ENCODE measurements at places on chromosomes 3 and 15. TPM values are rescaled to one million over a fixed set of nuclear protein-coding genes. Genes with fewer than 3 reads are reported as not detected.

DNA sequence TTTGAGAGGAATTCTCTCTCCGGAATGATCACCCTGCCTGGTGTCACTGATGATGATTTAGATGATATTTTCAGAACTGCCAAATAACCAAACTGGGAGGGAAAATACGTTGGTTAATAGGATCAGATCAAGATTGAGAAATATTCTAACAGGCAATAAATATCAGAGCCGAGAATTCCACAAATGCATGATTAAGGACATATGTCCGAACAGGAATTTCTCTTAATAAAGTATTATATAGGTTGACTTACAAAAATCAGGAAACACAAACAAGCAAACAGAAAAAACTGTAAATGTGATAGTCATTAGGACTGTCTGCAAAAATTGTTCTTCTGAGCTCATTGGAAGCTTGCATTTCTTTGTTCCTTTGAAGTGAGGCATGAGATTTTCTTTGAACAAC is 75.1 kb upstream of the PHLDB2 start:
- peak overlapping the region; percentile 48 for H3K27ac ChIP-seq
- DNase-seq: no peak
- H3K4me1 ChIP-seq: peaks cover 32% of the 10 kb centered on the region
- H3K4me3 ChIP-seq: no peak overlapping the region
- H3K36me3 ChIP-seq: no peaks in the 10 kb centered on the region

DNA sequence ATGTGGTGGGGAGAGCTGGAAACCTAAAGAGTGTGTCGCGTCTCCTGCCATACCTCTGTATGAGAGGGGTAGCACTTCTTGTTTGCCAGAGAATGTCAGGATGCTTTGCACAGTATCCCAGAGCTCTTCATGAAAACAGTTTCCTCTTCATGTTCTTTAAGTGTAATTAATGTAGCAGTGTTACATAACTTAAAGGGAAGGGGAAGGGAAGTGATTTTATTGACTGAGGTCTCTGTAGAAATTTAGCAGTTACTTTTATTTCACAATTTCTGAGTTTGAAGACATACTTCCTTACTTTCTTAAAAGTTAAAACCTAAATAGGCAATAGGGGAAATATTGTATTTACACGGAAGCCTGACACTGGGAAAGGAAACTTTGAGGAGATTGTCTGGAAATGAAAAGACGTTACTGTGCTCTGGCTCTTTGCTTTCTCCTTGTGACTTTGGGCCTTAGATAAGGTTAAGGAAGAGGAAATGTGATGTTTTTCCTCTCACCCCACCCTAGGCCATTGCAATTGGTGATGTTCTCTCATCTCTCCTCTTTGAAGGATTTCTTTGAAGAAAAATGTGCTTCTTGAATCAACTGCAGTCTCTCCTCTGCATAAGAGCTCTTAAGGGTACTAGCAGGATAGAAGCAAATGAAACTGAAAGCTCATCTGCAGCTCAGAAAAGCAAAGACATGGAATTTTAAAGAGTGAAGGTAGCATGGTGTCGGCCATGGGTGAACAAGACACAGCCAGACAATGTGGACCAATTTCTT is 6.0 kb downstream of the NXPE3 start:
- H3K36me3 ChIP-seq: no peaks in the 10 kb centered on the region
- H3K27ac ChIP-seq: peak overlapping the region; percentile 69
- H3K4me3 ChIP-seq: peak overlapping the region; percentile 2
- no peak for DNase-seq

The RETNLB gene
- total RNA-seq: not detected

The COL8A1 gene
- 15.6 TPM for total RNA-seq

DNA sequence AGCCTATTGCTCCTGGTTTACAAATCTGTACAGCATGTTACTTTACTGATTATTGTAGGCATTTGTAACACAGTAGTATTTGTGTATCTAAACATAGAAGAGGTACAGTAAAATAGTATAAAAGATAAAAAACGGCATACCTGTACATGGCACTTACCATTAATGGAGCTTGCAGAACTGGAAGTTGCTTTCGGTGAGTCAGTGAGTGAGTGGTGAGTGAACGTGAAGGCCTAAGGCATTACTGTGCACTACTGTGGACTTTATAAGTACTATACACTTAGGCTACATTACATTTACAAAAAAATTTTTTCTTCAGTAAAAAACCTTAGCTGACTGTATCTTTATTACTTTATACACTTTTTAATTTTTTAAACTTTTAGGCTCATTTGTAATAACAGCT is 90.9 kb downstream of the RAP2B start:
- H3K4me3 ChIP-seq: no peak overlapping the region
- no peaks in the 10 kb centered on the region for H3K36me3 ChIP-seq
- H3K27me3 ChIP-seq: no peaks in the 10 kb centered on the region
- no peak overlapping the region for H3K27ac ChIP-seq
- no peaks in the 10 kb centered on the region for H3K4me1 ChIP-seq
- DNase-seq: no peak

DNA sequence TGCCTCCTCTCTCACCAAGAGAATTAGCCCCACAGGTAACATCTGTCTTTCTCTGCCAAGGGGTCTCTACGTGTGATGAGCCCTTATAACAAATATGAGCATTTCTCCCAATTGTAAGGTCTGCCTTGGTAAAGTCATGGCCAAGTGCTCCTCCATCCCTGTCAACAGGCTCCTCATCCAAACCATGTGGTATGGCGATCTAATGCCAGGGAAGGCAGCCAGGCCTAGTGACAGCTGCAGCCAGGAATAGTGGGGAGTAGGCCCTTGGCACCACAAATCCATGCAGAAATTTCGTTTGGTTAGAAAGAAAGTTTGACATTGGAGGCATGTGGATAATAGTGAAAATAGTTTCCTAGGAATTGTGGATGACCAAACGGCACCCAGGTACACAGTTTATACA is 4.7 kb upstream of the LRTM1 start:
- H3K36me3 ChIP-seq: no peaks in the 10 kb centered on the region
- no peaks in the 10 kb centered on the region for H3K4me1 ChIP-seq
- DNase-seq: no peak
- H3K27ac ChIP-seq: no peak overlapping the region
- no peak overlapping the region for H3K4me3 ChIP-seq
- no peaks in the 10 kb centered on the region for H3K27me3 ChIP-seq

The ERICH6 gene
- not detected for total RNA-seq

The PROS1 gene
- total RNA-seq: 24.0 TPM

GRCh38 chr15:60009124-60009960 is 5.2 kb downstream of the FOXB1 start:
- H3K27ac ChIP-seq: no peak overlapping the region
- peaks cover 28% of the 10 kb centered on the region for H3K4me1 ChIP-seq
- H3K36me3 ChIP-seq: no peaks in the 10 kb centered on the region
- H3K27me3 ChIP-seq: peaks cover 17% of the 10 kb centered on the region

- no peak overlapping the region for H3K27ac ChIP-seq
- no peaks in the 10 kb centered on the region for H3K27me3 ChIP-seq
- no peak for DNase-seq
- peaks cover 14% of the 10 kb centered on the region for H3K4me1 ChIP-seq
- H3K4me3 ChIP-seq: no peak overlapping the region
Observed at GRCh38 chr3:196660381-196661166, 21.1 kb downstream of the NRROS start.

DNA sequence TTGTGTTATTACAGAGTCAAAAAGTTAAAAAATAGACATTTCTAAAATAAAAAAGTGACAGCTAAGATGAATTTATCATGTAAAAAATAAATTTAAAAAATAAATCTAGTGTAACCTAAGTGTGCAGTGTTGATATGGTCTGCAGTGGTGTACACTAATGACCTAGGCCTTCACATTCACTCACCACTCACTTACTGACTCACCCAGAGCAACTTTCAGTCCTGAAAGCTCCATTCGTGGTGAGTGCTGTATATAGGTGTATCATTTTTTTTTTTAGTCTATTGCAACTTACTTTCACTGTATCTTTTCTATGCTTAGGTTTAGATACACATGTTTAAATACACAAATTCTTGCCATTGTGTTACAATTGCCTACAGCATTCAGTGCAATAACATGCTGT is 459.4 kb upstream of the ROBO1 start:
- no peaks in the 10 kb centered on the region for H3K4me1 ChIP-seq
- no peak overlapping the region for H3K27ac ChIP-seq
- H3K27me3 ChIP-seq: no peaks in the 10 kb centered on the region
- no peak for DNase-seq
- H3K4me3 ChIP-seq: no peak overlapping the region
- no peaks in the 10 kb centered on the region for H3K36me3 ChIP-seq

DNA sequence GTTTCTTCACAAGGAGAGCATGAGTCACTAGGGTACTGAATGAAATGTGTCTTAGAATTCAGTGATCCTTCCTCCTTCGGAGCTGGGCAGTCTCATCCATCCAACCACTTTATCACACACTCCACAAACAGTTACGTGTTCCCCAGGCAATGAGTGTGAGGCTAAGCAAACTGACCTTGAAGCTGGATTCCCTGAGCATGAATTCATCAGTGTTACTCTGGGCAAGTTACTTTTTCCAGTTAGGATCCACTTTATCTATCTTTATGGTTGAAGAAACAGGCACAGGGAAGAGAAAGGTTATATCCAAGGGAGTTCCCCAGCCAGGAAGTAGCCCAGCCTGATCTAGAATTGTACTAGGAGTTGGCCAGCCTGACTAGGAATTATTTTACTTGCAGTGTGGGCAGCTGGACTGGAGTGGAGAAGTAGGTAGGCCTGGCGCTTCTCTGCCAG is 17.1 kb upstream of the GCNT3 start:
- no peaks in the 10 kb centered on the region for H3K36me3 ChIP-seq
- H3K4me3 ChIP-seq: no peak overlapping the region

GRCh38 chr3:49359623-49360022 is 1.5 kb upstream of the GPX1 start:
- H3K4me1 ChIP-seq: peaks cover 34% of the 10 kb centered on the region
- H3K36me3 ChIP-seq: peaks cover 22% of the 10 kb centered on the region
- DNase-seq: no peak
- peak overlapping the region; percentile 88 for H3K27ac ChIP-seq

GRCh38 chr3:15634671-15635070 is 33.1 kb downstream of the BTD start:
- H3K4me3 ChIP-seq: no peak overlapping the region
- peaks cover 54% of the 10 kb centered on the region for H3K4me1 ChIP-seq
- H3K27ac ChIP-seq: peak overlapping the region; percentile 73
- no peaks in the 10 kb centered on the region for H3K27me3 ChIP-seq
- no peaks in the 10 kb centered on the region for H3K36me3 ChIP-seq

GRCh38 chr3:149226776-149227175 is 5.1 kb upstream of the CP start:
- peaks cover 3% of the 10 kb centered on the region for H3K4me1 ChIP-seq
- H3K27me3 ChIP-seq: no peaks in the 10 kb centered on the region
- H3K4me3 ChIP-seq: no peak overlapping the region

The FAM227B gene
- 0.80 TPM for total RNA-seq

DNA sequence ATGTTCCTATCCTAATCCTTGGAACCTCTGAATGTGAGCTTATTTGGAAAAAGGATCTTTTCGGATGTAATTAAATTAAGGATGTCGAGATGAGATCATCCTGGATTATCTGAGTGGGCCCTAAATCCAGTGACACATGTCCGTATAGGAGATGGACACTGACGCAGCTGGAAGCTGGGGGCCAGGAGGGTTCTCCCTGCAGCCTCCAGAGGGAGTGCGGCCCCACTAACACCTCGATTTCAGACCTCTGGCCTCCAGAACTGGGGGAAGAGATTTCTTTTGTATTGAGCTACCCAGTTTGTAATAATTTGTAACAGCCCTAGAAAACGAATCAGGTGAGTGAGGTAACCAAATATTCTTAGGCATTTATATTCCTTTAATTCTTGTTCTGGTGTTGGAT is 2.5 kb downstream of the DNAJB8 start:
- no peaks in the 10 kb centered on the region for H3K4me1 ChIP-seq
- no peak for DNase-seq
- H3K36me3 ChIP-seq: no peaks in the 10 kb centered on the region
- no peak overlapping the region for H3K4me3 ChIP-seq

The CFAP100 gene
- total RNA-seq: not detected

DNA sequence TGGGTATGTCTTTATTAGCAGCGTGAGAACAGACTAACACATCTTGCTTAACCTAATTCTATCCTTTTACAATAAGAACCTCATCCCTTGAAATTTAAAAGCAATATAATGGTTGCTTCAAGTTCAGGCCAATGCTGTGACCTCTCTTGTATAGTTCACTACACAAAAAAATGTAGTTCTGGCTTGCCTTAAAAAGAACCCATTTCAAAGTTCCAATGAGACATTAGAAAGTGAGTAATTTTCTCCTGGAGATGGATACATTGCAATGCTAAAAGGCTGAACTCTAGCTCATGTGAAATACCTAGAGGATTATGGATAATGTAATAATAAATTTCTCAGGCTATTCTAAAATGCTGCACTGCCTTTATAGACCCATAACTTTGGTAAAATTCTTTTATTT is 47.8 kb downstream of the ATP13A4 start:
- H3K36me3 ChIP-seq: no peaks in the 10 kb centered on the region
- no peaks in the 10 kb centered on the region for H3K4me1 ChIP-seq
- H3K27ac ChIP-seq: no peak overlapping the region
- no peaks in the 10 kb centered on the region for H3K27me3 ChIP-seq
- DNase-seq: no peak
- no peak overlapping the region for H3K4me3 ChIP-seq

DNA sequence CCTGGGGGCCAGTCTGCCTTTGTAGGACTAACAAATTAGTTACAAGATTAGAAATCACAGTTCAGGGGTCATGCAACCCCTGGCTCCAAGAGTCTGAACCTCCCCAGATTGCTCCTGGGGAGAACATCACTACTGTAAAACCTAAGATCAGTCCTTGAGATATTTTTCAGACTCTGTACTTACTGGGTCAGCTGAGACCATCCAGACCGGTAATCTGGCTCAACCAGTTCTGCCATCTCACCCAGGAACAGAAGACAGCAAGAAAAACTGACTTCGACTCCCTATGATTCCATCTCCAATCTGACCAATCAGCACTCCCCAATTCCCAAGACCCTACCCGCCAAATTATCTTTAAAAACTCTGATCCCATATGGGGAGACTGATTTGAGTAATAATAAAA is 47.5 kb downstream of the NMD3 start:
- no peaks in the 10 kb centered on the region for H3K4me1 ChIP-seq
- no peaks in the 10 kb centered on the region for H3K36me3 ChIP-seq
- H3K4me3 ChIP-seq: no peak overlapping the region
- no peak for DNase-seq

The SPESP1 gene
- total RNA-seq: not detected

GRCh38 chr15:43948691-43949325 is 122.0 kb downstream of the WDR76 start:
- no peaks in the 10 kb centered on the region for H3K36me3 ChIP-seq
- no peaks in the 10 kb centered on the region for H3K27me3 ChIP-seq
- no peak for DNase-seq
- H3K4me3 ChIP-seq: no peak overlapping the region

Measured in esophagus squamous epithelium (tissue), 5 donors.